ENCODE measurements at places on chromosomes 4 and X.
A peak's percentile ranks its signal among the peaks of the same experiment; 100 is the strongest.

DNA sequence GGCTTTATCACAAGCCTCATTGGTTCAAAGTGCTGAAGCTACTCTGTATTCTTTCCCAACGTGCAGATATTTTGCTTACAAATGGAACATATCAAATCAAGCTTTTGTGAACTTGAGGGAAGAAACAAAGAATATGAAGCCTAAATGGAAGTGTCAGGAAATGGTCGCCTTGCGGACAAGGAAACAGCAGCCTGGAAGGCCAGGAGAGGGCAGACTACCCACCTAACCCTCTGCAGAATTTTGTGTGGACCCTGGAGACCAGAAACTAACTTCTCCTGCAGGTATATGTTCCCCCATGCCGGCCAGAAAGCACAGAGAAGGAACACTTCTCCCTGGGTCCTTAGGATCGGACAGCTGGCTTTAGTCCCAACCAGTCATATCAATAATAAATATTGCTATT lies 1425.8 kb downstream of the PCDH7 start:
- no peak for ATAC-seq

GRCh38 chr4:148443512-148444295 lies 1.5 kb upstream of the NR3C2 start:
- no peak for ATAC-seq

DNA sequence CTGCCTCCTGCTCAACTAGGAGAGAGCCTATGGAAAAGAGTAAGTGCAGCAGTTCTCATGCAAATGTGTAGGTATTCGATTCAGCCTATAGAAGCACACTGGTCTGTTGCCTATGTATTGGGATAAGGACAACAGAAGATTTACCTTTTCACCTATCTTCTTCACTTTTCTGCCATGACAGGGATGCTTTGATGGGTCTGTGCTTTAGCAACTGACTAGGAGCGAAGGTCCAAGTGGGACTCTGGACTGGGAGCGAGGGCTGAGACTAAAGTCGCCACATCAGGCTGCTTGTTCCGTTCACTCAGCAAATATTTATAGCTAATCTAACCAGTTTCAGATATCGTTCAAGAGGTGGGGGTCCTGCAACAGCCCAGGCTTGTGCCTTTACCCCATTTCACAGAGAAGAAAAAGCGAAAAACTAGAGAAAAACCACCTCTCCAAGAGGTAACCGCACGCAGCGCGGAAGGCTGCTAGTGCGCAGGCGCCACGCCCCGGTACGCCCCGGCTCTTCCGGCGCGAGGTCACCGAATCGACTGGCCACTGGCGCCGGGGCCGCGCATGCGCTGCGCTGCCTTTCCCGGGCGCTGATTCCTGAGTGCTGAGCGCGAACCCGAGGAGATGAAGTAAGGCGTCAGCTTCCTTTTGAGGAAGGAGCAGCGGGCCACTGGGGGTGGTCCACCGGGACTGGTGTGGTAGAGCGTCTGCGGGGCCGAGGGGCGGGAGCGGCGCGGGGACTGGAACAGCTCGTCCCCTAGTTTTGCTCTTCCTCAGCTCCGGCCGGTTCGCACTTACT lies at the start of gene RBMX2:
Gene RBMX2, plus strand, starts transcription at position 573 of the 793 bp plus-strand sequence. Its CDS starts 46 bp downstream, at position 619.
- peak; percentile 99 for ATAC-seq

DNA sequence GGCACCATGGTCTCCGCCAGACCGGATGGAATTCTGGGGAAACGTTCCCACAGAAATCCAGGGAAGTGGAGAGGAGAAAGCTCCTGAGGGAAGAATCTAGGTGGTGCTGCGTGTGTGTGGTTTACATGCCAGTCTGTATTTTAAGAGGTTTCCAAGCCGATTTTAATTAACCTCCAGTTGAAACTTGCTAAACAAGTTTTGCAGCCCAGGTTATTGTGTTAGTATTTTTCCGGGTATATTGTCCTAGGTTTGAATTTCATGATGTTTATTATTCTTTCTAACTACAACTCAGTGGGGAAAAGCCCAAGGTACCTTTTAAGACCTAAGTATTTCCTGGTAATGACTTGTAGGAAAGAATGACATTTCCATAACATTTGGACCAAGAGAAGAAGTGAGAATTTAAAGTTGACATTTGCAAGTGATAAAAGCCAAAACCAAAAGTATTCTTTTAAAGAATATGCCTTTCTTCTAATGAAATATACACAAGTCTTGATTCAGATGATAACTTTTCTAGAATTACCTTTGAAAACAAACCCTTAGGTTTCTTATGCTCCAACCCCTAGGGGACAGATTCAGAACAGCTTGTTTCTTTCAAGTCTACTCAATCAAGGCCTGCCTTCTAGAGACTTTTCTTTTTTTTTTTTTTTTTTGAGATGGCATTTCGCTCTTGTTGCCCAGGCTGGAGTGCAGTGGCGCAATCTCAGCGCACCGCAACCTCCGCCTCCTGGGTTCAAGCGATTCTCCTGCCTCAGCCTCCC lies 14.6 kb downstream of the SAT1 start:
- ATAC-seq, result no peak

GRCh38 chr4:38313999-38314561 lies 349.9 kb upstream of the KLF3 start:
- no peak for ATAC-seq

DNA sequence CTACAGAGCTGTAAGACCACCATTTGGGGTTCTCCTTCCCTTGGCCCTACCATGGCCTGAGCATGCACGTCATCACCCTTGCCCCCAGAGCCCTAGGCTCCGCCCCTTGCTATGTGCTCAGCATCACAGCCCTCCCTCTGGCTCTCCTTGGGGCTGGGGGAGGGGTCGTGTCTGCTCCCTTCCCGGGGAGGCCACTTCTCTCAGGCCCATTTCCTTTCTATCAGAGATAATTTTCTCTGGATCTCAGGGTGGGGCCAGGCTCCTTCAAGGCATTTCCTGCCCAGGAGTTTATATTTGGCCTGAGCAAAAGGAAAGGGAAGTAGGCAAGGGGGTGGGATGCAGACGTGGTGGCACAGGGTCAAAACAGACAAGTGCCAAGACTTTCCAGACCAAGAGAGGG lies 55.9 kb downstream of the STARD8 start:
- ATAC-seq, result no peak

GRCh38 chr4:81095389-81095788 lies 64.9 kb downstream of the BMP3 start:
- ATAC-seq, result no peak

DNA sequence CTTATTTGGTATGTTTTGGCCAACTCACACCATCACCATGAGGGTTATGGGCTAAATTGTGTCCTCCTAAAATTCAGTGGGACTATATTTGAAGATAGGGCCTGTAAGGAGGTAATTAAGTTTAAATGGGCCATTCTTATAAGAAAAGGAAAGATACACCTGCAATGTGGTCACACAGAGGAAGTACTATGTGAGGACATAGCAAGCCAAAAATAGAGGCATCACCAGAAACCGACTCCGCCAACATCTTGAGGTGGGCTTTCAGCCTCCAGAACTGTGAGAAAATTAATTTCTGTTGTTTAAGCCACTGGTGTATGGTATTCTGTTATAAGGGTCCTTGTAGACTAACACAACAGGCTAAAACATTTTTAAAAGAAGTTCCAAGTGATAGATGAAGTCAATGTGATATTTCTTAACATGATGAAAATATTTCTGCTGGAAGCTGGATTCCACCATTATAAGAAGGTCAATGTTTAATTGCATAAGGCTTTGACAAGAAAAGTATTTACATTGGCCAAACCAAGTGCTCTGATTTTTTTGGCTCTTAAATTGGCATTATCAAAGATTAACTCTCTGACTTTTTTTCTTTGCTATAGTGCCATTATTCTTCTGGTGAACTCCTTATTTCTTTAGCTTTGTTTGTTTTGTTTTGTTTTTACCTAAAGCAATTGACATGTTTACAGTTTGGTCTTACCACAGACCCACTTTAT lies 540.9 kb downstream of the PPARGC1A start:
- ATAC-seq, result no peak

- ATAC-seq, result peak; percentile 96
Observed at GRCh38 chrX:56978172-56978571, 17.2 kb downstream of the SPIN3 start.

DNA sequence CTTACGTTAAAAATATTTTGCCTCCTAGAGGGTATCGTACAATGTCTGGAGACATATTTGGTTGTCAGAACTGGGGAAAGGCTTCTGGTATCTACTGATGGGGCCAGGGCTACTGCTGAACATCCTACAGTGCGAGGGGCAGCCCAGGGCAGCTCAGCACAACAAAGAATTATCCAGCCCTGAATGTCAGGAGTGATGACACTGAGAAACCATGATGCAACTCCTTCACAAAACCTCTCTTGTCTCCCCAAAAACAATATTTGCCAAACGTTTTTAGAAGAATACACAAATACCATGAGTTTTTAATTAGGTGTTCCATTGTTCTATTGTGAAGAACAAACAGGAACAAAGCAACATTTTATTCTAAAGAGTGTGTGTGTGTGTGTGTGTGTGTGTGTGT lies 43.4 kb upstream of the CLNK start:
- ATAC-seq, result no peak

DNA sequence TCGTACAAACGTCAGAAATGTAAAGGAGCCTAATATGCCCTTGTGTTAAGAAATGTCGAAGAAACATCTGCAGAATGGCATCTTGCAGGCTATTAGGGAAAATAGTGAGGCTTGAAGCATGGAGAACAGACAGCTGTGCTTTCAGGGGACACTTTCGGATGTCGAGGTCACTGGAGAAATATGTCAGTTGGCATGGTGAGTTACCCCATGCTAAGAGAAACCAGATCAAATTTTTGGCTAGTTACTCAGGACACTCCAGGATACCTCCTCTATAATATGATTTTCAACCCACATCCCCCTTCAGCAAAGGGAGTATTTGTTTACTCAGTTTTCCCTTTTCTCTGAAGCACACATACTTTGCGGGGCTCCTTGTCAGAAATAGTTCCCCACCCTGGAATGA lies 171.4 kb downstream of the GPC3 start:
- ATAC-seq, result peak; percentile 59

DNA sequence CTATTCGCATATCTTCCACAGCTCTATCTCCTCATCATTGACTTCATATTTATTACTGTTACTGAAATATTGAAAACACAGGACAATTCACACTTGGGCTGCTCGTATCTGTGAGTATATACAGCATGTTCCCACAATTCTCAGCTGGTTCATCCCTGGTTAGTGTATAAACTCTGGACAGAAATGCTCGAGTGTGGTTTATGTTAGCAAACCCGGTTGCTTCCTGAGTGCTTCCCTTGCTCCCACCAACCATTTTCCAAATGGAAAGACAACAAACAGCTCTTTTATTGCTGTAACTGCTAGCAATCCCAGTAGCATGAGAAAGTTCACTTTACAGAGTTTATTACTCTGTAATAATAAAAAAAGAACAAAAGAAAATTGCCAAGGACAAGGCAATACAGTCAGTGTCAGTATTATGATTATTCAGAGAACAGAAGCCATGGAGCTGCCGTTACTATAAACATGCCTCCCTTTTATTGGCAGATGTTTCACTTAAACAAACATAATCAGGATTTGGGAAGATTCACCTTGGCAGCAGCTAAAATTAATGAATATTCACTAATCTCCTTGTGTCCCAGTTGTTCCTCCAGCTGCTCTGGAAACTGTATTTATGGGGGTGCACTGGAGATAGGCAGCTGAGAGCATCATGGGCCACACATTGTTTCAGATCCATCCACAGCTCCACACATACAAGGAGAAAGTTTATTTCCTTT lies 134.1 kb upstream of the GUCY1A1 start:
- no peak for ATAC-seq

DNA sequence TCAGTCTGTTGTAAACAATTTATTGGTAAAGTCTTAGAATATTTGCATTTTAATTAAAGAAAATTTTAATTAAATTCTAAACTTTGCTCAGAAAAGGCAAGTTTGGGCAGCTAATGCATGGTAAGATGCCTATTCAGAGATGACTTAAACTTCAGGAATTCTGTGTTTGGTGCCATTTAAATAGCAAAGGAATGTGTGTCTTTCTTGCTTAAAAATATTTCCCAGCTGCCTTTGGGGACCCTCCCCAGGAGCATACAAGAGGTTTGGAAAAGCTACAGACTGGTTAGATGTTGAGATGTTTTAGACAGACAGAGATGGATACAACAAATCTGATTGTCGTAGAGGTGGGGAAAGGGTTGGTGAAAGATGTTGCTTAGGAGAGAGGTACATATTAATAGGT lies 36.5 kb downstream of the AFF2 start:
- ATAC-seq, result no peak

All from SK-N-SH treated with all-trans-retinoic acid at 6 μM for 48 hours (cell line).